Activated naive CD8-positive, alpha-beta T cell treated with anti-CD3 and anti-CD28 coated beads, Interleukin-2, amount 10 ng/mL, durations not matched to agents 7 days and 5 days (primary cell): ENCODE measurements at places on chromosomes 12 and 14.

GRCh38 chr14:50612806-50613205, 52.9 kb downstream of the ATL1 start:
- DNase-seq: no peak

DNA sequence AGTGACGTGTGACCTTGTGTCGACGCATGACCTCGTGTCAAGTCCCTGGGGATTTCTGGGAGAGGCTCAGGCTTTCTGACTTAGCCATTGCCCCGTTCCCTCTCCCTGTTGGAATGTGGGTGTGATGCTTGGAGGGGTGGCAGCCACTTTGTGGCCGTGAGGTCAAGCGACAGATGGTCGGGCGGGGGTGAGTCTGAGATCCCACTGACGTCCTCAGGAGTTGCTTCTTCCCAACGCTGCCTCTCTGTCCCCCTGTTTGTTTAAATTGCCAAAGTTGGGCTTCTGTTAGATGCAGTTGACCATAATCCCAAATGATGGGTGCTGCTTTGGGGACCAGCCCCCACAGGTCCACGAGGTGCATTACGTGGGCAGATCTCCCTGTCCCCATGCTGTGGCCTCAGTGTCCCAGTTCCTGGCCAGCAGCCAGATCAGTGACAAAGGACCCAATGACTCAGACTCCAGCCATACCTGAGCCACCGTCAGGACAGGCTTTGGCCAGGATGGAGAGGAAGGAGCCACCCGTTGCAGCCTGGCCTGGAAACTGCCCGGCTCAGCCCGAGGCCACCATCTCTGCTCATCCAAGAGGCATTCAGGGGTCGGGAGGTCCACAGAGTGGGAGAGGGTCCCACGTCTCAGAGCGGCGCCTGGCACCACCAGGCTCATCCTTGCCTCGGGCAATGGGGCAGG, 34.4 kb upstream of the GALNT9 start:
- no peak for DNase-seq

- no peak for DNase-seq
Measured at GRCh38 chr12:122399254-122399591, 23.2 kb downstream of the CLIP1 start.

GRCh38 chr12:10632226-10632625, 18.8 kb upstream of the MAGOHB start:
- DNase-seq: no peak

DNA sequence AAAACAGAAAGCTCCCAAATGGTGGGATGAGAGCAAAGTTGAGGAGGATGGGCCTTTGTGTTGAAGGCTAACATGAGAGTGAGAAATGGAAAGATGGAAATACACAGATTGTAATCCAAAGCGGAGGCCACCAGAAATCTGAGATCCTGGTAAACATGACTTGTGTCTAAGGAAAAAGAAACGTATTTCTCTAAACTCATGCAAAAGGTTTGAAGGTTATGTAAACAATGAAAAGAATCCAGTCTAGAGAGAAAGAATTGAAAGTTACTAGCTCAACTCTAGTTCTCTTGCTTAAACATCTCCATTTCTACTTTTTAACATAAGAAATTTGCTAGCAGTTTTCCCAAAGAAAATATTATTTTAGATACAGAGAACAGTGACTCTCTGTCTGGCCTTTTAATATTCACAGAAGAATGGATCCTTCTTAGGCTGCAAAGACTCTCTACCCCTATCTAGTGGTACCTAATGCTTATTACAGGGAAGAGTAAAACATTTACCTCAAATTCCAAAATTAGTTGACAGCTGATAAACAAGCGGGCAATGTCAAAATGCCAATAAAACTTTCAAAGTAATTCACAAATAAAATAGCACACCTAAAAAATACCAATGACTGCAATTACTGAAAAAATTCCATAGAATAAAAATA, 75.8 kb upstream of the SOX5 start:
- DNase-seq: no peak

GRCh38 chr14:94542811-94543440, 18.3 kb upstream of the SERPINA4 start:
- no peak for DNase-seq

- DNase-seq: no peak
Measured at GRCh38 chr12:76866726-76867125, 12.1 kb downstream of the CSRP2 start.

- no peak for DNase-seq
Measured at GRCh38 chr14:88129306-88130056, 124.5 kb downstream of the GPR65 start.

- DNase-seq: no peak
Measured at GRCh38 chr12:65670775-65671174, 153.5 kb upstream of the HMGA2 start.

- peak; percentile 87 for DNase-seq
Measured at GRCh38 chr14:61321385-61322010, at the start of gene PRKCH. Gene PRKCH (plus strand): TSS chr14:61321579. CDS start chr14:61322102, 523 bp downstream.

- DNase-seq: no peak
Measured at GRCh38 chr12:47886510-47887240, 18.1 kb downstream of the VDR start.

GRCh38 chr14:53695692-53696214, 260.9 kb downstream of the BMP4 start:
- DNase-seq: no peak

DNA sequence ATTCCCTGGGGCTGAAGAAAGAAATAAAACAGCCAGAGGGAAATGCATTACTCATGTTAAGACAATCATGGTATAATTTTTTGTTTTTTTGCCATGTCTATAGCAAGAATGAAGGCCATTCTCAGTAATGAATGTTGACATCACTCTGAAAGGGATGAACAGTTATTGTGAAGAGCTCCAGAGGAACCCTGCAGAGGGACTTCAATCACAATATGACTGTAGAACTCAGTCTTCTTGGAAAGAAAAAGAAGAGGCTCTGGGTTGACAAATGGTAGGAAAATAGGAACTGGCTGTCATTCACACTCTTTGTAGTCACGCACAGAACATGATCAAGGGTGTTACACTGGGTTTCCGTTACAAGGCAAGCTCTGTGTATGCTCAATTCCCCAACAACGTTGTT, 73.8 kb upstream of the DACT1 start:
- DNase-seq: no peak

DNA sequence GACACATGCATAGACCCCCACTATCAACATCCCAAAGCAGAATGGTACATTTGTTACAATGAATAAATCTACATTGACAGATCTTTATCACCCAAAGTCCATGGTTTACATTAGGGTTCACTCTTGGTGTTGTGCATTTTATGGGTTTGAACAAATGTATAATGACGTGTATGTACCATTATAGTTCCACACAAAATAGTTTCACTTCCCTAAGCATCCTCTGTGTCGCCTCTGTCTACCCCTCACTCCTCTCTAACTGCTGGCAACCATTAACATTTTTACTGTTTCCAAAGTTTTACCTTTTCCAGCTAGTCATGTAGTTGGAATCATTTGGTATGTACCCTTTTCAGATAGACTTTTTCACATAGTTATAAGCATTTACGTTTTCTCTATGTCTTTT, 69.5 kb upstream of the LMO3 start:
- DNase-seq: no peak

GRCh38 chr12:16238661-16239060, 38.8 kb downstream of the SLC15A5 start:
- DNase-seq: no peak

- no peak for DNase-seq
Measured at GRCh38 chr14:62428429-62429203, 616.6 kb downstream of the KCNH5 start.

- DNase-seq: no peak
Measured at GRCh38 chr12:100733817-100734593, 60.6 kb upstream of the ANO4 start.

DNA sequence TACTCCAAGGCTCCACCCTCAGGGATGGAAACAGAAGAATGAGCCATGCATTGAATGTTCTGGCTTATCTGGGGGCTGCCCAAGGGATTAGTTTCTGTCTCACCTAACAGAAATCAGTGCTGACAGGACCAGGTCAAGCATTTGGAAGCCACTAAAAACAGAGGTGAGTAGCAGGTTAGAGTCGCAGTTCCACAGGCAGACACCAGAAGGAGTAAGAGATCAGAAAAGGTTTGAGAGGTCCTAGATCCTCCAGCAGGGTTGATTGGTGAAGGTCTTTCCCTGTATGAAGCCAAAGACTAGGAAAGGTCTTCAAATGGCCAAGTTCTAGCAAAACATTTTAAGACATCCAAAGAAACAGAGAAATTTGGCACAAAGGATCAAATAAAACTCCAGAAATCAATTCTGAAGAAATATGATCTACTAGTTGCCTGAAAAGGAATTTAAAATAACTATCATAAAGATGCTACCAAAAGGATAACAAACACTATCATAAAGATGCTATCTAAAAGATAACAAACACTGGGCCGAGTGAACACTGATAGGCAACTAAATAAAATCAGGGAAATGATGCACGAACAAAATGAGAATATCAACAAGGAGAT, 19.5 kb upstream of the TTC9 start:
- DNase-seq: no peak

- DNase-seq: no peak
Measured at GRCh38 chr14:30385925-30386324, 173.0 kb upstream of the G2E3 start.

DNA sequence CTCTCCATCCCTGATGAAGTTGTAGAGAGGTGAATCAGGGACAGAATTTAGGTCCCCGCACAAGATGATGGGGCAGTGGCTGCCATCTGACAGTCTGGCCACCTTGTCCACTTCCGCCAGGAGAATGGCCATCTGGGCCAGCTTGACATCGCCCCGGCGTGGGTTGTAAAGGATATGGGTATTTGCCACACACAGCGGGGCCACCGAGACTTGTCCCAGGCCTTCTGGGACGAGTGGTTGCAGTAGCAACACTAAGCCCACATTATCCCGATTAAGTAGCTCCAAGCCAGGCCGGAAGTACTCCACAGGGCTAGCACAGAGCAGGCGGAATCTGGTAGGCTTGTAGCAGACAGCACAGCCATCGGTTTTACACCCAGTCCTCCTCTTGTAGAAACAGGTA, 6.2 kb downstream of the ANGEL1 start:
- DNase-seq: no peak

- DNase-seq: no peak
Measured at GRCh38 chr12:50661300-50662115, 102.4 kb upstream of the ATF1 start.

DNA sequence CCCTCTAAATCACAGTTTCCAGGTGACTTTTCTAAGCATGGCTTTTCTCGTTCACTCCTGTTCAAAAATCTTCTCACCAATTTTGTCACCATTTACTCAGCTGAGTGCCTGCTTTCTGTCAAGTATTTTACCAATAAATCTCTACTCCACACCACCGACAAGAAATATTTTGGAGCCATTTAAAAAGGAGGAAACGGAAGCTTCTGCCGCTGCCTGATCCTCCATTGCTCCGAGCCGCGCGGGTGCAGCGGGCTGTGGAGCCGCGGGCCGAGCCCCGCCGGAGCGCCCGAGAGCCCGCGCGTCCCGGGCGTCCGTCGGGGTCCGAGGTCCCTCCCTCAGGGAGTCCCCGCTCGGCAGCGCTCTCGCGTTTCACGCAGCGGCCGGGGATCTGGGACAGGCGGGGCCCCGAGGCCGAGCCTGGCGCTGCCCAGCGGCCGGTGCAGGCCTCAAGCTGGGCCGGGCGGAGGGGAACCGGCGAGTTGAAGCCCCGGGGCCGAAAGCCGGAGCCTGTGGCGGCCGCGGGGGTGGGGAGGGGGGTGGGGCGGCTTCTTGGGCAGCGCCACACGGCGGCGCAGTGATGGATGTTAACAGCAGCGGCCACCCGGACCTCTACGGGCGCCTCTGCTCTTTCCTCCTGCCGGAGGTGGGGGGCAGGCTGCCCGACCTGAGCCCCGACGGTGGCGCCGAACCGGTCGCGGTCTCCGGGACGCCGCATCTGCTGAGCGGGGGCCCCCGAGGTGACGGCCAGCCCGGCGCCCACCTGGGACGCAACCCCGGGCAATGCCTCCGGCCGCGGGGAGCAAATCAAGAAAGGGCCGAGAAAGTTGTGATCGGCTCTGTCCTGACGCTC, 1.1 kb upstream of the HEBP1 start:
- peak; percentile 64 for DNase-seq

GRCh38 chr14:75800792-75801191, 139.7 kb downstream of the TTLL5 start:
- no peak for DNase-seq

DNA sequence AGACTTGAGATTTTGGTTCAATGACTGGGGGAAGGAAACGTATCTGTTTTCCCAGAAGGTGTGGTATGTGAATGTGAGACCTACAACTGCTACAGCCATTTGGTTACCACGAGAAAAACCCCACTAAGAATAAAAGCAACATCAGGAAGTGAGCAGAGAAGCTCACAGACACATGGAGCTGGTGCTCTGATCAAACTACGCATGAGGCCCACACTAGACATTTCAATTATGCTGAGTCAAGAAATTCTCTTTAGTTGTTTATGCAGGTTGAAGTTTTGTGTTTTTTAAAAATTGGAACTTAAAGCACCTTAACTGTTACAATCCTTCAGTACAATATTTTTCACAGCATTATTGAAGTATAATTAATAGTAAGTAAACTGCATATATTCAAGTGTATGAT, 8.9 kb upstream of the SPTLC2 start:
- DNase-seq: no peak

- DNase-seq: no peak
Measured at GRCh38 chr12:133264173-133264572, 28.5 kb upstream of the ANHX start.

DNA sequence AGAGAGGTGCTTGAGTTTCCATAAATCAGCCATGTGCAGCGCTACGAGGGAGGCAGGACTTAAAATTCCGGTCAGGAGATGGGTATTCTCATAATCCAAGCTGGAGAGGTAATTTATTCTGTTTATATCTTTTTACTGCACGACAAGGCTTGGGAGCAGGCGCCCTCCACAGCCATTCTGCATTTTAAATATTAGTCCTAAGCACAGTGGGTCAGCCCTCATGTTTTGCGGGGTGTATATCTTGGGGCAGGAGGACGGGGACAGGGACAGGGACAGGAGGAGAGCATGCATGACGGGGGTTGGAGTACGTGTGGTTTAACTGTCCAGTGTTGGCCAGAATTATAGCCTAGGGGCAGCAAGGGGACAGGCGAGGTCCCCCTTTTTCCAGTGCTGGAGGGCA, 14.5 kb downstream of the LHX5 start:
- no peak for DNase-seq

DNA sequence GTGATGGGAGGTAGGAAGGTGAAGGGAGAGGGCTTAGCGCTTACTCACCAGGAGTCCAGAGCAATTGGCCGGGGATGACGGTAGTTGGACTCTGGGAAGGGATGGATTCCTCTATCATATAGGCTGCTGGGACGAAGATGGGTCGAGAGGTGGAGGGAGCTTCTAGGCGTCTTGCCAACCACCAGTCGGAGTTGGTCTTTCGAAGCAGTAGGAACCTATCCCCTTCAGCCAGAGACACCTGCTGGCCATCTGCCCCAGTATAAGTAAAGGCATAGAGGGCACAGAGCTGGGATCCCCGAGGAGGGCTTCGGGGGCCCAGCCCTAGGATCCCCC, 657 bp downstream of the ARHGAP9 start:
- no peak for DNase-seq

DNA sequence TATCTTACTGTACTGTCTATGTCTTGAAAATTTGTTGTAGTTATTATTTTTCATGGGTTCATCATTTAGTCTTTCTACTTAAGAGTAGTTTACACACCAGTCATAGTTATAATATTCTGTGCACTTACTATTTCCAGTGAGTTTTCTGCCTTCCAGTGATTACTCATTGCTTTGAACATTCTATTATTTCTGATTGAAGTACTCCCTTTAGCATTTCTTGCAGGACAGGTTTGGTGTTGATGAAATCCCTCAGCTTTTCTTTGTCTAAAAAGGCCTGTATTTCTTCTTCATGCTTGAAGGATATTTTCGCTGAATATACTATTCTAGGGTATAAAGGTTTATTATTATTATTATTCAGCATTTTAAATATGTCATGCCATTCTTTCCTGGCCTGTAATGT, 66.8 kb downstream of the TSPAN8 start:
- DNase-seq: no peak
